C1 segment of cervical spinal cord (tissue), 14 donors: ENCODE measurements at places on chromosomes 6 and 20.

GRCh38 chr20:15005300-15005986, 668.0 kb upstream of the FLRT3 start:
- DNase-seq = no peak

- DNase-seq = no peak
Measured at GRCh38 chr6:20669571-20670314, 135.5 kb downstream of the CDKAL1 start.

GRCh38 chr20:2238601-2239000, 57.2 kb upstream of the TGM3 start:
- DNase-seq = no peak

DNA sequence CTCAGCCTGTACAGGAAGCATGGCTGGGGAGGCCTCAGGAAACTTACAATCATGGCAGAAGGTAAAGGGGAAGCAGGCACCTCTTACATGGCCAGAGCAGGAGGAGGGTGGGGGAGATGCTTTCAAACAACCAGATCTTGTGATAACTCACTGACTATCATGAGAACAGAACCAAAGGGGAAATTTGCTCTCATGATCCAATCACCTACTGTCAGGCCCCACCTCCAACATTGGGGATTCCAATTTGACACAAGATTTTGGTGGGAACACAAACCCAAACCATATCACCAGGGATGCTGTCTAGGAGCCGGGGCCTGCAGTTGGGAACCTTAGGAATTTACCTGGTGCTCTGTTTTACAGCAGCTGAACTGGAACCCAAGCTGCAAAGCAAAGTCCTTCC, 191.1 kb upstream of the CITED2 start:
- DNase-seq = no peak

- no peak for DNase-seq
Measured at GRCh38 chr20:37976887-37977286, 56.4 kb downstream of the TTI1 start.

DNA sequence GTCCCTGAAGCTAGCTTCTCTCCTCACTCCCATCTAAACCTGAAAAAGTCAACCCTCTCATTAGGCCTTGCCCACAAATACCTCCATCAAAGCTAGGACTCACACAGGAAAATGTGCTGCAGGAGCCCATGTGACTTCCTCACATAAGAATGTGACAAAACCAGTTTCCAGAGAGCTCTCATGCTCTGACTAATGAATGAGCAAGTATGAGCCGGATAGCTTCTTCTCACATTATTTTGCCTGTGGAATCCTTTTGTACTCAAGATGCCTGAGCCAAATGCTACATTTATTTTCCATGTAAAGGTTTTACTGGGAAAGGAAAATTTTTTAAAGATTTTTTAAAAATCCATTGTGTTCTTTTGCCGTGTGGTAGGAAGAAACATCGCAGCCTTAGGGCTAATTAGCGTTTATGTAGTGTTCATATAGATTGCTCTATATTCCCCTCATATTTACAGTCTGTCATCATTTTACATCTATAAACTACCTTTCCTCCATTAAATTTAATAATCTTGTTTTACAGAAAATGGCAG, 68.6 kb upstream of the CCN6 start:
- no peak for DNase-seq

GRCh38 chr20:1934721-1935573, 39.7 kb downstream of the SIRPA start:
- DNase-seq = no peak

DNA sequence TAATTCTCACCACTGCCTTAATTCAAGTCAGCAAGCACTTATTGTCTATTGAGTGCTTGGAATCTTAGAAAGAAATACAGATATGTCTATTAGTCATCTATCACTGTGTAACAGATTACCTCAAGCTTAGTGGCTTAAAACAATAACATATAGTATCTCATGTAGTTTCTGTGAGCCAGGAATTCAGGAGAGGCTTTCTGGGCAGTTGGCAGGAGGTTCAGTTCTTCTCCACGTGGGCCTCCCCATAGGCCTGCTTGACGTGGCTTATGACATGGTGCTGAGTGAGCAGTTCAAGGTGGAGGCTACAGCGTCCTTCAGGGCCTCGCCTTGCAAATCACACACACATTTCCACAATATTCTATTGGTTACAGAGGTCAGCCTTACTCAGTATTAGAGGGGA, 69.7 kb downstream of the DTD1 start:
- DNase-seq = no peak

- DNase-seq = no peak
Measured at GRCh38 chr6:40611912-40612311, 24.7 kb upstream of the LRFN2 start.

- no peak for DNase-seq
Measured at GRCh38 chr6:43250992-43251373, 7.7 kb downstream of the TTBK1 start.

- DNase-seq = no peak
Measured at GRCh38 chr6:168884050-168884645, 369.5 kb downstream of the THBS2 start.

- no peak for DNase-seq
Measured at GRCh38 chr20:30286157-30286556, 971.3 kb upstream of the DEFB115 start.

DNA sequence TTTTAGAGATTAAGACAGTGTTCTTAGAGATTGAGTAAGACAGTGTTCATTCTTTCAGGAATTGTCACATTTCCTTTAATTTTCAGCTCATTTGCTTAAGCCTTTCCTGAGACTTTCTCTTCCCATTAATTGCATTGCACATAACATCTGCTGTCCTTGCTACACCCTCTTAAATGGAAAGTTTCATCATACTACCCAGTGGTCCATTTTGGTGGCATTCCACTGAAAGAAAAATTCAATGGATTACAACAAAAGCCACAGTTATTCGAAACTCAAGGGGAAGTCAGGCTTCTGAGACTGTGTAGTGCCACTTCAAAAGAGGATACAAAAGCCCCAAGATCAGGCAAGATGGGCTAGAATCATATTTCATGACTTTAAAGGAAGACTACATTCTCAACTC, 64.0 kb downstream of the RSPO3 start:
- no peak for DNase-seq

DNA sequence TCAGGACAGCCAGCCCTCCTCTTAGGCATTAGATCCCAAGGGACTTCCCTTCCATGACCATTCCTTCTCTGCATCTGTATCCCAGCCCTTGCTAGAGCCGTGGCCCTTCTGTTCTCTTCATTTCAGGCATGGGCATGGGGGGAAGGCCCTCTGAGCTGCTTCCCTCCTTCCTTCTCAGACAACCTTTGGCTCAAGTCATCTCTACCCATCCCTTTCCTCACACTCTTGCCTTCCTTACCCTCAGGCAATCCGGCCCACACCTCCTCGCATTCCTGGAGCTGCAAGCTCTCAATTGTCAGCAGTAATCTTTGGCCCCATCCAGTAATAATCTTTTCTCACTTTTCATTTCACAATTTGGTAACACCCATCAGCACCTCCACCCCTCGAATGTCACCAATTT, 426.9 kb upstream of the JARID2 start:
- DNase-seq = no peak

DNA sequence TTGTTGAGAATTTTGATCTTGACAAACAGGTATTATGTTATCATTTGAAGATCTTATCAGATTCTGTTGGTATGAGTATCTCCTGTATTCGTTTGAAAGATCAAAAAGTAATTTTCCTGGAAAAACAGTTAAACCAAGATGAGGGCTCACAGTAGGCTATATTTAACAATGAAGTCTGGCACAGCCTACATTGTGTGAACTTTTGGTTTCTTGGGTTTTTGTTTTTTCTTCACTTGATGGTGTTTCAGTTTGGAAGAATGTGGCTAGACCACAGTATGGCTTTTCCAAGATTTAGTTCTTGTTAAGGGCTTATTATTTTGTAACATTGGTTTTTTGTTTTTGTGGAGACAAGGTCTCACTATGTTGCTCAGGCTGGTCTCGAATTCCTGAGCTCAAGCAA, 306.4 kb downstream of the CDKAL1 start:
- DNase-seq = no peak

GRCh38 chr6:29976253-29976587, 33.9 kb downstream of the HLA-A start:
- peak; percentile 55 for DNase-seq

DNA sequence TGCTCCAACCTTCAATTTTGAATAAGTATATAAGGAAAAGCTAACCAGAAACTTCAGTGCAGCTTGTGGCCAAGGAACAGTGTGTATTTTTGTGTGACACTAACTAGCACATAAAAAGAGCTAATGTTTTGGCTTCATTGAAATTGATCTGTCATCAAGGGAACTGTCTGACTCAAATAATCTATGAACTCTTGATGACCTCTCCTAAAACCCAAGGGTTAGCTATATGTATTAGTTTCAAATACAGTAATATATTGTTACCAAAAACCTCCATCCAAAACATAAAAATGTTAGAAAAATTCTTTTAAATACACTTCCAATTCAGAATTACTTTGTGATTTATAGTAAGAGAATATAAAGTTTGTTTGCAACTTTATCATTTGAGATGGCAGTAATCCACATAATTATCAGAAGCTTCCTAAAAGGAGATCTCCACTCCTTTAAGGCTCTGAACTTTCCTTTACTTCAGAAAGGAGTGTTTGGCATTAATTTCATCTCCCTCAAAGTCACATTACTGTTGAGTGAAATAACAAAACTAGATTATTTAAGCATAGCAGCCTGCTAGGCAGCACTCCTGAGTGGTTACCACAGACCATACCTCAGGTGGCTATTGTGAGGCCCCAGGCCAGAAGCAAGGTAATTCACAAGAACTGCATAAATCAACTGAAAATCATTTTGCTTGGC, 46.3 kb upstream of the HSF2 start:
- no peak for DNase-seq

DNA sequence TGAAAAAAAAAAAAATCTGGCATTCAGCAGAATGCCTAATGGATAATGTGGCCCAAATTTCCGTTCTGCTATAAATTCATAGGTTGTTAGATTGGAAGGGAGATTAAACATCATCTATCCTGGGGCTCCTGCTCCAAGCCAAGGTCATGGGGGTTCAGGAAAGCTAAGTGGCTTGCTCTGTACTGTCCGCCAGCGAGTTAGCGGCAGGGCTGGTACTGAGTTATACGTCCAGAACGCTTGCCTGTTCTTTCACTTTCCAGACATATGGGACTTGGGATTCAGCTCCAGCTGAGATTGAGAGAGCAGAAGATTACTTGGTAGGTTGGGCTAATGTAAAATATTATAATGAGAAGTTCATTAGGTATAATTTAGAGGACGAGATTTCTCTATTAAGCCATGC, 858 bp downstream of the RWDD1 start:
- DNase-seq = no peak

DNA sequence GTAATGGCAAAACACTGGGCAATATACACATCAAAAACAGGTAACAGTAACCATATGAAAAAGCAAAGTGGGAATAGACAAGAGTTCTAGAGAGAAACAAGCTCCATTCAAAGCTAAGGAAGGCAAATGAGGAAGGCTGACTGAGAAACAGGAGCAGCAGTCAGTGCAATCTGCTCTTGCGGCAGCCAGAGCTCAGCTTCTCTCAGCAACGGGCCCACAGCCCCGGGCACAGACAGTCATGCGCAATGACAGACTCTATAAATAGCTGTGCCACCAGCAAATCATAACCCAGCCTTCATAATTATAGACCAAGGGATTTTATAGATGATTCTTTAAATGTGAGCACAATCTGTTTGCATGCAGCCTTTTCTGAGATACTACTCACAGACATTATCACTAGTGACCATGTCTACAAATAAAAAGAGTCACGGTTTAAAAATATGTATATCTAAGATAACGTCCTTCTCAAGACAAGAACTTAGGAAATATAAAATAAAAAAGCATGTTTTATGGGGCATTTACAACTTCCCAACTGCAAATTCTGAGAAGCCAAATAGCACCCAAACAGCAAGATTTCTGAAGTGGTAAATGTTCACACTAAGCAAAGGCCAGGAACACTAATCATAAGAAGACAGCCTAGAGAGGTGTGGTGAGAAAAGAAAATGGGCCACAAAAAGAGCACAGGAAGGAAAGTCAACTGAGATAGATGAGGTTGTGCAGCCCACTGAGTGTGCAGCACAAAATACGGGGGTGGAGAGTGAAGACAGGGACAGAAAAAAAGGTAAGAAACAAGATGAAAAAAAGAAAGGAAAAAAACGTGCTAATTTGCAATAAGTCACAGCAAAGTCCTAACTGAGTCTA, 39.9 kb upstream of the BEND6 start:
- DNase-seq = no peak

GRCh38 chr6:89308525-89309395, 6.3 kb downstream of the GABRR2 start:
- DNase-seq = no peak

DNA sequence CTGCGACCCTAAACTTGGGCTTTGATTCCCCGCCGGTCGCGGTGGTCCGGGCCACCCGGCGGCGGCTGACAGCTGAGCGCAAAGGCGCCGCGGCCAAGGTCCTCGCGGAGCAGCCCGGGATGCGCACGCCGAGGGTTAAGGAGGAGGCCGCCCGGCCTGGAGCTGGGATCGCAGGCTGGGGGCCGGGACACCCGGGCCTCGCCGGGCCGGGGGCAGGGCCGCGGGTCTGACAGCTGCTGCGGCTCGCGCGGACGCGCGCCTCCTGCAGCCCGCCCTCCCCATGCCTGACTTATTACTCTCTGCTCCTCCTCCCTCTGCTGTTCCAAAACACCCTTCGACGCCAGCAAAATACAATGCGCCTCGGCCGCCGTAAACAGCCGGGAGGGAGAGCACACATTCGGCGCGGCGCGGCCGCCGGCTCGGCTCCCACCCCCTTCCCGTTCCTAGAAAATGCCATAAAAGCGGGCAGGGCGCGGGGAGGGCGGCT, 746 bp downstream of the BACH2 start:
- DNase-seq = peak; percentile 55
